ENCODE measurements at places on chromosomes 5 and 9. TPM values are rescaled to one million over a fixed set of nuclear protein-coding genes. Genes with fewer than 3 reads are reported as not detected.

The CFAP90 gene
- polyA plus RNA-seq = 4.5 TPM

- DNase-seq = no peak
Measured at GRCh38 chr5:33981408-33982162, 2.9 kb downstream of the SLC45A2 start.

The TPPP gene
- 7.3 TPM for polyA plus RNA-seq

DNA sequence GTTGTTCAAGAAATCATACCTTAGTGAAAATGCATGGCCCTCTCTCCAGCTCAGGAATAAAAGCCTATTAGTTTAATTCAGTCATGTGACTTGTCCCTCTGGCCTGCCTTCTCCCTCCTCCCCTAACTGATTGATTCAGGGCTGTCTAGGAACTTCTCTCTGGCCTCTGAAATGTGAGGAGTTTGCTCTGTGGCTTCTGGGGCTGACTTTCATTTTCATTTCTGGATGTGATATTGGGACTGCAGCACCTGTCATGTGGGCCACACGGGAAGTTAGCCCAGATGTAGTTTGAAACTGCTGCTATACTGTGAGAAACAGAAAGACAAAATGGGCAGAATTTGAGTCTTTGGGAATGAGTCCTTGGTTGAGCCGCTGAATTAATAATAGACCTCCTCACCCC is 44.8 kb downstream of the PARP8 start:
- DNase-seq = no peak

GRCh38 chr5:60540856-60541805 is 158.8 kb downstream of the DEPDC1B start:
- no peak for DNase-seq

DNA sequence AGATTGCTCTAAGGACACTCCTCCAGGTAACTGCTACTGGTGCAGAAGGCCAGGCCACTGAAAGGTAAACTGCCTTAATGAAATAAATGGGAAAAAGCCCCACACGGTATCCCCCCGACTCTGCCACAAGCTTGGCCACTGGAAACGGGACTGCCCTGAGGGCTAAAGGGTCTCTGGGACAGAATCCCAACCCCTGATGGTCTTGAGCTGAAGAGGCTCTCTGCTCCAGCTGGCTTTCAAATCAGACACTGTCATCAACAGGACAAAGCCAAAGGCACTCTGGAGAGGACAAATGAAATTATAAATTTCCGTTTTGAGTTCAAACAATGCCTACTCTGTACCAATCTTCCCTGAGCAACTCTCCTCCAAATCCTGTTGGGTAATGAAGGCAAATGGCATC is 33.6 kb upstream of the HMGCR start:
- no peak for DNase-seq

DNA sequence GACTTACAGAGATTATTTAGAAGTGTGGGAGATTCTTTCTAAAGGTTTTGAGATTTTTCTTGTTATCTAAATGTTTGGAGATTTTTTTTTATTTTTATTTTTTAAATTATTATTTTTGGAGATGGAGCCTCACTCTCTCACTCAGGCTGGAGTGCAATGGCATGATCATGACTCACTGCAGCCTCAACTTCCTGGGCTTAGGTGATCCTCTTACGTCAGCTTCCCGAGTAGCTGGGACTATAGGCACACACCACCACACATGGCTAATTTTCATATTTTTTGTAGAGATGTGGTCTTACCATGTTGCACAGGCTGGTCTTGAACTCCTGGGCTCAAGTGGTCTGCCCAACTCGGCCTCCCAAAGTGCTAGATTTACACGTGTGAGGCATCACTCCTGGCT is 694.5 kb downstream of the TLE1 start:
- DNase-seq = no peak

The KIF20A gene
- polyA plus RNA-seq = 61.8 TPM

DNA sequence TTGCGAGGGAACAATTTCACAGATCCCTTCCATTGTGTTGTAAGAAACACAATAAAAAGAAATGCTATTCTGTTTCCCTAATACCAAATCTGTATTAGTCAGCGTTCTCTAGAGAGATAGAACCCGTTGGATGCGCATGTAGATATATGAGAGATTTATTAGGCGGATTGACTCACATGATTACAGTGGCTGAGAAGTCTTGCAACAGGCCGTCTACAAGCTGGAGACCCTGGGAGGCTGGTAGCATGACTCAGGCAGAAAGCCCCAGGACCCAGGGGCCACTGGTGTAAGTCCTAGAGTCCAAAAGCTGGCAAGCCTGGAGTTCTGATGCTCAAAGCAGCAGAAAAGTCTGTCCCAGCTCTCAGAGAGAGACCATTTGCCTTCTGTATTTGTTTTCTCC is 18.4 kb upstream of the IL17B start:
- DNase-seq = no peak

DNA sequence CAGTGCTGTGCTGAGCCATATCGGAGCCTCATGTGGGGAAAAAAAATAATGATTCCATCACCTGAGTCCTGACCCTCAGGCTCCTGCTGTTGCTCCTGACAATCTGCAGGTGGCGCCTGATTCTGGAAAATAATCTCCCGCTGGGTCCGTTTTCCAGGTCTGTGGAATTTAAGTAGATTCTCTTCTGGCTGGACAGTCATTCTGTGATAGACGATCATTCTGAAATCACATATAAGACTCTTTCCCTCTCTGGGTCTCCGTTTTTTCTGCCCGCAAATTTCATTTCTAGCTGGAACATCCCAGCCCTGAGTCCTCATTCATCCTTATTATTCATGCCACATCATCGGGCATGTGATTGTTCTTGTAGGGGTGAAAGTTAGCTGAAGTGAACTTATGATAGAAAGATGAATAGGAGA is 22.1 kb upstream of the STXBP1 start:
- peak; percentile 83 for DNase-seq

DNA sequence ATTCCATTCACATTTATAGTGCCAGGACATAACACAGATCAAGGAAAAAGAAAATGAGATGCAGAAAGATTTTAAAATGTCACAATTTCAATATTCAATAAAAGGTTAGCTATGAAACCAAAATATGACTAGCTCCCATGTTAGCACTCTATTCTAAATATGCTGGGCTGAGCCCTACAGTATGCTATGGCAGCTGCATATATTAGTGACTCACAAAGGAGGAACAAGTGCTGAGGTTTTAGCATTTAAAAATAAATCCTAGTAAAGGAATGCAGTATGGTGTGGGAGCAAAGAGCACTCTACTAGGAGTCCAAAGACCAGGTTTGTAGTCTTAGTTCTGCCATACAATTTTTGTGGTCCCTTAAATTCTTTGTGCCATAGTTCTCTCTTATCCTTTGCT is 118.4 kb downstream of the OXCT1 start:
- DNase-seq = no peak

DNA sequence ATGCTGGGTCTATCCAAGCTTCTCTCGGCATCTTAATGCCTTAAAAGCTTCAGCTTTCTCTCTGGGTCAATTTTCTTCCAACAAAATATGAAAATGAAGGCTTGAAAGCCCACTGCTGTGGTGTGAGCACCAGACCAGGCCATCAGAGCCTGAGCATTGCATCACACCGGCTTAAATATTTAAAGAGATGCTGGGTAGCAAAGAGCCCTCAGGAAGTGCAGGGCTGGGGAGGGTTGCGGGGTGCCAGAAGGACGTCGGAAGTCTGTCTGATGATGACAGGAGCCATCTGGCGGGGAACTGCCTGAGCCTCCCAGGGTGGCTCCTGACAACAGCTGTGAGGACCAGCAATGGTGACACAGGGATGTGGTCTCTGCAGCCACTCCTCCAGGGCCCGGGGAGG is 185.5 kb downstream of the OLFM1 start:
- no peak for DNase-seq

GRCh38 chr9:85223506-85224125 is 518.1 kb downstream of the AGTPBP1 start:
- DNase-seq = no peak

GRCh38 chr5:90022002-90022710 is 387.4 kb downstream of the CETN3 start:
- no peak for DNase-seq

DNA sequence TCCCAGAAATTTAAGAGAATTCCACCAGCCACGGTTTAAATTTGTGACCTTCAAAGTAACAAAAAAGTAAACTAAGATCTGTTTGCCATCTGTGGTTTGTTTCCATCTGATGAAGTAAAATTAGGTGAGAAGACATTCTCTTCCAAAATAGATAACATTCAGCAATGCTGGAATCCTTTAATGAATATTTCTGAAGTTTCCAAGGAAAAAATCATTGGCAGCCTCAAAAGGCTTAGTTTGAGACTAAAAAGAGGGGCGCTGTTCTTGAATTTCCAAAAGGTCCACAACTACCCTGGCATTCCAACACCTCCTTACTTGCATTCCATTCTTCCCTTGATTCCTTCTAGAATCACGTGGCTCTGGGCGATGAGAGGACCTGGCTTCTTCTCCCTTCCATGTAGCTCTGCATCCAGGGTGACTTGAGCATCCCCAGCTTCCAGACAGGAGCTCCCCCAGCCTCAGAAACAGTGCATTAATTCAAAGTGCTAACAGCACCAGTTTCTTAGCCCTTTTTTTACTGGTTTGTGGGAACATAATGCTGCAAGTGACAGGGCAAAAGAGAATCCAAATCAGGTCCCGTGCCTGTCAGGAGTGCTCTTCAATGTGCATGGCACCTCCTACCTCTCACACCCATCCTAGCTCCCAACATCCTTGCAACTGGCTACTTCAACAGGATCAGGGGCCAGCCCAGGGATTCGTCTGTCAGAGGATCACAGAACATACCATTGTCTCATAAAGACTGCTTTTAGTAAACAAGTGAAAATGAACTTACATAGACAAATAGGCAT is 191.5 kb upstream of the S1PR3 start:
- no peak for DNase-seq

DNA sequence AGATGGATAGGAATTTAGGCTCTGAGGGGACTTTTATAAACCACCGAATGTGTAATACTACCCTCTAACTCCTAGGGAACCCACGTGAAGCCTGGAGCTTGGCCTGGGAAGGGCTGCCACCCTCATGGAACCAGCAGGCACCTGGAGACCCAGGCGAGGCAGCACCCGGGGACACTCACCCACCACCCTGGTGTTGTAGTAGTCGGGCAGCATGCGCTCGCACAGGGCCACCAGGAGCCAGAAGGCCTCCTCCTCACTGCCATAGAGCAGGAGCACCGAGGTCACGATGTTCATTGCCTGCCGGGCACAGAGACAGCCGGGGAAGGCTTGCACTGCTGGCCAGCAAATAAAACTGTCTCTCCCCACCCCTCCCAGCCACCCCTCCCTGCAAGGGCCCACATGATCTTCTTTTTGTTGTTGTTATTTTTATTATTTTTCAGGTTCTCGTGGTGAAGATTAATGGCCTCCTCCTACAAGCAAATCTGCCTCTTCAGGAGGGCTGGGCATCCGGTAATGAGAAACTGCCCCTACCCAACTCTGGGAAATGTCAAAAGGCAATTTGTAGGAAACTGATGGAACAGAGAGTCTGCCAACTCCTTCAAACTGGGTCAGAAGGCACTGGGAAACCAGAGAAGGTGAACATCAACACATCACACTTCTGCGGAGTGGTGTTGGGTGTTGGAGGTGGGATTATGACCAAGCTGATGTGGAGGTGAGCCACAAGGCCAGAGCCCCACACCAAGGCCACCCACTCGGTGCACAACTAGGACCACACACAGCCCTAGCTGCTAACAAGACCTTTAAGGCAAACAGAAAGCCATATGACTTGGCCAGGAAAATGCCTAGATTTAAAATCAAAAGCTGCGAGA is 17.4 kb upstream of the MRNIP start:
- DNase-seq = no peak

GRCh38 chr5:127311781-127312525 is 21.4 kb downstream of the MEGF10 start:
- no peak for DNase-seq

- no peak for DNase-seq
Measured at GRCh38 chr9:33348998-33349397, 53.4 kb downstream of the AQP7 start.

The CCL27 gene
- 1.1 TPM for polyA plus RNA-seq

DNA sequence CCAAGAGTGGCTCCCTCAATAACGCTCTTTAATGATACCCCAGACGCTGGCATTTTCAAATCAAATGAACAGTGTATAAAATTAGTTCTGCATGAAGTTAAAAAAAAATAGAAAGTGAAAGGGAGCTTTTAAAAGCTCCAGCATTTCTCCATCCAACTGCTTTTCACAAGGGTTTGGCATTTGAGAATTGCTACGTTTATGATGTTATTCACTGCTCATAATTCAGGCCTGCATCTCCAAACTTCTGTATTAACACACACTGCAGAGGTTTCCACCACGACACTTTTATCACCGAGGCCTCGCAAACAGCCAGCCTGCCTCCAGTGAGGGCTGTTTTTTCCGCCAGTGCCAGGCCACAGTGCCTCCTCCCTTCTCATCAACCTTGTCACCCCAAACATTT is 205.5 kb upstream of the EFNA5 start:
- DNase-seq = no peak

DNA sequence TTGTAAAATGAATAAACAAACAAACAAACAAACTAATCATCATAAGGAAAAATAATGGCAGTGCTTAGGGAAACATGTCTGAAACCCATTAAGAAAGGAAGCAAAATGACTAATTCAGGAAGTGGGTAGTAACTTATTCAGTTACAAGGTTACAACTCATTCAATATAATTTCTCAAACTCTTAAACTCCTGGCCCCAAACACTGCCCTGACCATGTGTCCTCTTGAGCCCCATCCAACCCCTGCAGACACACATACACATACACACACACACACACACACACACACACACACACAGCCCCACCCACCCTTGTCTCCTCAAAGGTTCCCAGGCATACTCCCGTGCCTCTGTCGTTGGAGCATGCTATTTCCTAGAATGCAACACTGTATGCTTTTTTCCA is 193.9 kb downstream of the SEC61B start:
- DNase-seq = no peak

The TXN gene
- 173 TPM for polyA plus RNA-seq

DNA sequence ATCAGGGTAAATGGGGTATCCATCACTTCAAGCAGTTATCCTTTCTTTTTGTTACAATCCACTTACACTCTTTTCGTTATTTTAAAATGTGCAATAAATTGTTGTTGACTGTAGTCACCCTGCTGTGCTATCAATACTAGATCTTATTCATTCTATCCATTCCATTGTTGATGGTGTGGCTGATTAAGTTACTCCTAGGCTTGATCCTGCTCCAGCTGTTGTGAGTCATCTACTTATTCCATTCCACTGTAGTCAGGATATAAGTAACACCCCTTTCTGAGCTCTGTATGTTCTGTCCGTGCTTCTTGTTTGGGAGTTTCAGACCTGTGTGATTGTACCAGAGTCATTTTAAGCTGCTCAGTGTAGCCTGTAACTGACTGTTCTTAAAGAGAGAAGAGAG is 122.5 kb upstream of the RUSC2 start:
- DNase-seq = no peak
